NCI-H1092 treated with DMSO at 0.1 percent for 48 hours (cell line): ENCODE measurements at places on chromosomes 5 and 9.

DNA sequence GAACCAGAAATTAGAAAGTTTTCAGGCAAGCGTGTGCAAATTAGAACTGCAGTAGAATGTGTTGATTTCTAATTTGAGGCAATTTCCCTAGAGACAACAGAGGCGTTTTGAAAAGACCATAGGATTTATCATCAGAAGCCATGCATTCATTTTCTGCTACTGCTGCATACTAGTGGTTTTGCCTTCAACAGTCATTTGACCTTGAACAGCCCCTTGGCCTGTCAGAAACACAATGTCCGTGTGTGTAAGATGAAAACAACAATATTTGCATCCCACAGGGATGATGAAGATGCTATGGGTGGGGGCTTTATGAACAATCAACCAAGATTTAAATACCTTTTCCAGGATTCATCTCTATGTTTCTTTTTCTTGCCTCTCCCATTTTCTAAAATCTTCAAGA lies 73.7 kb downstream of the PDE4D start:
- no peak for DNase-seq

DNA sequence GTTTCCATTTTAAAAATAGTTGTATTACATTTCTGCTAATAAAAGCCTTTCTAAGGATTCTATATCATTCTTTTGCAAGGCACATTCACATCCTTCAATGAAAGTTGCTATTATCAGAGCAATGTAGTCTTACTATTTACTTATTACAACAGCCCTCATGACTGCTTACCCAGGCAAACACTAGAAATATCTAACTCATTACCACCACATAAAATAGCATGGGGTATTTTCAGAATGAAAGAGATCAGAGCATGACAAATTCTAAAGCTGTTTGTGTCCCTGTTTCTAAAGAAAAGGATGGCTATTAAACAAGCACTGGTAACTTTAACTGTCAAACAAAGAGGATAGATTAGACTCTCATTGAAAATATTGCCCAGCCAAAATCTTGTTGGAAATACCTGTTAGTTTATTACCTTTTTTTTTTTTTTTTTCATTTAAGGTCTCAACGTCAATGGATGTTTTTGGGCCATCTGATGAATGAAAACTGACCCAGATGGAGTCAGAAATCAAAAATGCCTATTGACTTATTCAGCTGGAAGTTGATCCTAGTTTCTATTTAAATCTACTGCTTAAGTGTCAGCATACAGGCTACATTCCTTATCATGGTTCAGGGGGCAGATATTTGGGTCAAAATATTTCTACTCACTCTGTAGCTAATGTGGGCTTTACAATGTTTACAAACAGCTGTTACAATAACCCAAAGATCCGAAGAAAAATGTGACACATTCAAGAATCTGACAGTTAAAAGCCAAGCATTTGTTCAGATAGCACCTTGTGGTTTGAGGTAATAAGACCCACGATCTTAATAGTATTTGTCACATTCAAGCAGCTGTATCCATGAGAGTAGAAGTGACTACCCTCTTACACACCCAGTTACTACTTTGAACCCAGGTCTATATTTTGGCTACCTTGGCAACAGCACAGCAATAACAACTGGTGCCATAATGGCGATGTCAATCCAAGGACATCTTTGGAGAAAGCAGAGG lies 554.8 kb upstream of the MEF2C start:
- no peak for DNase-seq

GRCh38 chr5:168651648-168652047 lies 72.5 kb upstream of the PANK3 start:
- no peak for DNase-seq

DNA sequence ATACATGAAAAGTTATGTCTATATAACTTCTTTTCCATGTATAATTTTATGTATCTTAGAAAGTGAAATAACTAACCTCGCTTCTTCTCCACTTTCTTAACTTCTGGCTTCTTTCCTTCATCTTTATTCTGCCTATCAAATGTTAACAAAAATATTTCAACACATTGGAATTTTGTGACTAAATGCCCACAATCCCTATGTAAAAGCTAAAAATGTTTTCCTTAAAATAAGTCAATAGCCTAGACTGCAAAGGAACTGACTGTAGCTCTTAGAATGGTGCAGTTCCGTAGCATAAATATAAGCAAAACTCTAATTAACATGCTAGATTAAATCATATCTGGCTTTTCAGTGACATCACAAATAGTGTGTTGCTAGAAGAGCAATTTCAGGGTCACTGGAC lies 40.9 kb downstream of the PSIP1 start:
- DNase-seq = peak; percentile 28

GRCh38 chr9:31347082-31347617 lies 1037.3 kb upstream of the ACO1 start:
- DNase-seq = no peak

DNA sequence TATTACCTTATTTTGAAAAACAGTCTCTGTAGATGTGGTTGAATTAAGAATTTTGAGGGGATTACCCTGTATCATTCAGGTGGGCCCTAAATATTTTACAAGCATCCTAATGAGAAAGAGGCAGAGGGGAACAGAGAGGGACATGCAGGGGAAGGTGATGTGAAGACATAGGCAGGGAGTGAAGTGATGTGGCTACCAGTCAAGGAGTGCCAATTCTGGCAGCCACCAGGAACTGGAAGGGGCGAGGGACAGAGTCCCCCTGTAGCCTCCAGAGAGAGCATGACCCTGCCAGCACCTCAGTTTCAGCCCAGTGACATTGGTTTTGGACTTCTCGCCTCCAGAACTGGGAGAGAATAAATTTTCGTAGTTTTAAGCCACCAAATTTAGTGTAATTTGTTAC lies 44.1 kb downstream of the PIP5K1B start:
- DNase-seq = no peak
